GM20000 (cell line): ENCODE measurements at places on chromosomes 1 and 21.
A peak's percentile ranks its signal among the peaks of the same experiment; 100 is the strongest.

DNA sequence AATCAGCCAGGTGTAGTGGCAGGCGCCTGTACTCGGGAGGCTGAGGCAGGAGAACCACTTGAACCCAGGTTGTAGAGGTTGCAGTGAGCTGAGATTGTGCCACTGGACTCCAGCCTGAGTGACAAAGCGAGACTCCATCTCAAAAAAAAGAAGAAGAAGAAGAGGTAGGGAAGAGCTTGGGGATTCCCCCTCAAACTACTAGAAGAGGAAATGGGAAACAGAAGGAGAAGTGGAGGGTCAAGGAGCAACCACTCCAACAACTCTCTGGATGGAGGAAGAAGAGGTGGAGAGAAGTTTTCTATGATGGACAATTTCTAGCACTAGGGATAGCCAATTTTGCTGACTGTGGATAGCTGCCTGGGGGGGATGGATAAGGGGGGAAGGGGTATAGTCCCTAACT, 14.9 kb upstream of the SLAMF9 start:
- no peak for DNase-seq

DNA sequence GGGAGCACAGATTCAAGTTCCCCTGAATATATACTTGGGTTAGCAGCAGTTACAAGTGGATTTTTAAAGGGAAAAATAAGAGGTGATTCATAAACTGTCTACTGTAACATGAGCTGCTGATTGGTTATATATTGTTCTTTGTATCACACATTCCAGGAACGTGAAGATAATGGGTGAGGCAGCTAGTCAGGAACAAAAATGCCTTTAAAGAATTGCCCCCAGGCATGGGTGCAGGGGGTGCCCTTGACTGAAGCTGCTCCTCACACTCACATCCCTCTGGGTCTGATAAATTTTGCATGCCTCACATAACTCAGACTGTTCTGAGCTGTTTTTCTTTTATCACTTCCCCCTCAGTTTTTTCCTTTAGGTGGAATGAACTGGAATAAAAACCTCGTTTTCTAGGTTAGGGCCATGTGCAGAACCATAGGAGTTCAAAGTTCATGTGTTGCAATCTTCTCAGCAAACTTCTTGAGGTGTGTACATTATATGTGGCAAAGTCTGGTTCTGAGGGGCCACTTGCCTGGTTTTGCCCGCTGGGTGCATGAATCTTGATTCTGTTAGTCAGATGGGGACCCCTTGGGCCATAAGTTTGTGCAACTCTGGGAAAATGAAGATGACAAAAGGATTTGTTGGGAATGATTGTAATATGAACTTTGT, 21.1 kb downstream of the TBX19 start:
- DNase-seq = no peak

DNA sequence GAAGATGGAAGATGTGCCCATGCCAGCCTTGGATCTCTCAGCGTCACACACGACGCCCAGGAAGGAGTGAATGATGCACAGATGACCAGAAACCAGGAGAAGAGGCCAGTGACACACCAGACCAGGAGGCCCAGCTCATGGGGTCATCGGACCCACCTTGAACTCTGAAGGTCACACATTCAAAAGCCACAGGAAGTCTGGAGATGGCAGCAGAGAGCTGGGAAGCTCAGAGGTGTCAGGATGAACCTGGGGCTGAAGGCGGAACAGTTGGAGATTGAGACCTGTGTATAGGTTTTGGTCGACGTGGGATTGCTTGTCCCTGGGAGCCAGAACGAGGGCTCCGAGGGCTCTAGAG, 43.6 kb downstream of the SLC19A1 start:
- DNase-seq = no peak

- no peak for DNase-seq
Observed at GRCh38 chr1:222987674-222988076, 155.4 kb downstream of the TLR5 start.

DNA sequence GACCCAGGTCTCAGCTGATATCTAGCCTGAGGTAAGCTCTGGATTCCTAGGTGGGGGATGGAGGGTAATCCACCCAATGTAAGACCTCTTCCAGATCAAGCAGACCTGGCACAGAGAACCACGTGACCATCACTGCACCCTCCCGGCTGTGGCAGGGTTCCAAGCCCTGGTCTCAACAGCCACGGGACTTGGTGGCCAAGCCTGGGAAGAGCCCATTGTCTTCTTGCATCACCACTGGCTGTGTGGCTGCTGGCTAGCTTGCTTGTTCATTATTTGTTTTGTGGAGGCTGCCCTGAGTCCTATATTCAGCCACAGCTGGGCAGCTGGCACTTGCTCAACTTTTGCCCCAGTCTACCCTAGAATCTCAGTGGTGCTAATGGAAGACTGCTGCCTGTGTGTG, 24.1 kb upstream of the NFASC start:
- DNase-seq = no peak

DNA sequence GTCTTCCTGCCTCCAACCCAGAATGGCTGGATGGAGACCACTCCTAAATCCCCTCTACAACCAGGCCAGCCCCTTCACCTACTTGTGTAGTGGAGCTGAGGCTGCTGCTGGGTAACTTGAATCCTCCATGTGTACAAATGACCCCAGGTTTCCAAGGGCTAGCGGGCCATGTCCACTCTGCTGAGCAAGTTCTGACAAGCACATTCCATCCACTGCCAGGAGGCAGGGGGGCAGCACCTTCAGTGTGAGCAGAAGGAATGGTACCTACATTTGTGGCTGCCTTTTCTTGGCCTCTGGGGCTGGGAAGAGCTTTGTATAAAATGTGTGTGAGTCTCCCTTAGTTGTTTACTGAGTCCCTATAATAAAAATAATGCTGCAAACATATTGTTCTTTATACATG, 14.5 kb downstream of the KIAA0040 start:
- no peak for DNase-seq

GRCh38 chr1:94270801-94271203, 33.4 kb upstream of the ARHGAP29 start:
- no peak for DNase-seq

DNA sequence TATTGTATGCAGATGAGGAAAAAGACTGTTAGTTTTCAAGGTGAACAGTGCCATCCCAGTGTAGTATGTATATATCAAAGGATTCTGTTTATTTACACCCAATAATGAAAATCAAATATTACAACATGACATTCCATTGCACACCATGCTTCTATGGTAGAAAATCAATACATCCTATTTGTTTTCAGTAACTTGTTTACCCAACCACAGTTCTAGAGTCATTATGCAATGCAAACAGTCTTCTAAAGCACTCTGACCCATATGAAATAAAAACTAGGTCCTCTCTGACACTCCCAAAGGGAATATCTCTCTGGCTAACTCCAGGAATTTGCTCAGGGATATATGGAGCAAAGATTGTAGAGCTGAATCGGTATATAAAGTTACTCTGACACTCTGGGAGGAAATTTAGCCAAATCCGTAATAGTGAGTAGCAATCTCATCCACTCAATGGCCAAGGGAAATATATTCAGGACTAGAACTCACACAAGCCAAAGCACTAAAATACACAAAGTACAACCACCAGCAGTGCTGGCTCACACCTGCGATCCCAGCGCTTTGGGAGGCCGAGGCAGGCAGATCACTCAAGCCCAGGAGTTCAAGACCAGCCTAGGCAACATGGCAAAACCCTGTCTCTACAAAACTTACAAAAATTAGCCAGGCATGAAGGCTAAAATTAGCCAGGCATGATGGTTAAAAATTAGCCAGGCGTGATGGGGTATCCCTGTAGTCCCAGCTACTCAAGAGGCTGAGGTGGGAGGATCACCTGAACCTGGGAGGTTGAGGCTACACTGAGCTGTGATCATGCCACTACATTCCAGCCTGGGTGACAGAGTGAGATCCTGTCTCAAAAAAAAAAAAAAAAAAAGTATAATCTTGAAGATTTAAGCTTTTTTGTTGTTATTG, 75.2 kb downstream of the RERE start:
- DNase-seq = no peak

DNA sequence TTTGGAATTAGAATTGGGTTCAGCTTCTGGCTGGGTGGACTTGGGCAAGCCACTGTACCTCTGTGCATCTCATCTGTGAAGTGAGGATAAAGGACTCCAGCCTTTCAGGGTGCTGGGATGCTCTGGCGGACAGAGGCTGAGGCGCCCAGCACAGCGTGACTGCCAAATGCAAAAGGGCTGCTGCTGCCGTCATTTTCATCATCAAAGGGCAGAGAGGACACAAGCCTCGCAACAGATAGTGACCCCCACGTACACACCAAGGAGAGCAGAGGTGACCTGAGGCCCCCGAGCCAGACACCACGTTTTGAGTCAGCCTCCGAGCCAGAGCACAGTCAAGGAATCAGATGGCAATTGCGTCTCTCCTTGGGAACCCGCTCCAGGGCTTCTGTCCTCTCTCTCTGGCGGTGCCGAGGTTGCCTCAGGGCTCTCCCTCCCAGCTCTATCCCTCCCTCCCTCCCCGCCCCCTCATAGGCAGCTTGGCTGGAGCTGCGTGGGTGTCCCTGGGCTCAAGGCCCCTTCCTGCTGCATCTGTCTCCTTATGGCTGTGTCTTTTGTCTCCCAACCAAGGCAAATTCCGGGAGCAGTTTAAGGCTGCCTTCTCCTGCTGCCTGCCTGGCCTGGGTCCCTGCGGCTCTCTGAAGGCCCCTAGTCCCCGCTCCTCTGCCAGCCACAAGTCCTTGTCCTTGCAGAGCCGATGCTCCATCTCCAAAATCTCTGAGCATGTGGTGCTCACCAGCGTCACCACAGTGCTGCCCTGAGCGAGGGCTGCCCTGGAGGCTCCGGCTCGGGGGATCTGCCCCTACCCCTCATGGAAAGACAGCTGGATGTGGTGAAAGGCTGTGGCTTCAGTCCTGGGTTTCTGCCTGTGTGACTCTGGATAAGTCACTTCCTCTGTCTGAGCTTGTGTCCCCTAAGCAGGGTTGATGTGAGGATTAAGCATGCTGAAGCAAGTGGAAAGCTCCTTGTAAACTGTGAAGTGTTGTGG, 9.0 kb downstream of the HCRTR1 start:
- DNase-seq = no peak

DNA sequence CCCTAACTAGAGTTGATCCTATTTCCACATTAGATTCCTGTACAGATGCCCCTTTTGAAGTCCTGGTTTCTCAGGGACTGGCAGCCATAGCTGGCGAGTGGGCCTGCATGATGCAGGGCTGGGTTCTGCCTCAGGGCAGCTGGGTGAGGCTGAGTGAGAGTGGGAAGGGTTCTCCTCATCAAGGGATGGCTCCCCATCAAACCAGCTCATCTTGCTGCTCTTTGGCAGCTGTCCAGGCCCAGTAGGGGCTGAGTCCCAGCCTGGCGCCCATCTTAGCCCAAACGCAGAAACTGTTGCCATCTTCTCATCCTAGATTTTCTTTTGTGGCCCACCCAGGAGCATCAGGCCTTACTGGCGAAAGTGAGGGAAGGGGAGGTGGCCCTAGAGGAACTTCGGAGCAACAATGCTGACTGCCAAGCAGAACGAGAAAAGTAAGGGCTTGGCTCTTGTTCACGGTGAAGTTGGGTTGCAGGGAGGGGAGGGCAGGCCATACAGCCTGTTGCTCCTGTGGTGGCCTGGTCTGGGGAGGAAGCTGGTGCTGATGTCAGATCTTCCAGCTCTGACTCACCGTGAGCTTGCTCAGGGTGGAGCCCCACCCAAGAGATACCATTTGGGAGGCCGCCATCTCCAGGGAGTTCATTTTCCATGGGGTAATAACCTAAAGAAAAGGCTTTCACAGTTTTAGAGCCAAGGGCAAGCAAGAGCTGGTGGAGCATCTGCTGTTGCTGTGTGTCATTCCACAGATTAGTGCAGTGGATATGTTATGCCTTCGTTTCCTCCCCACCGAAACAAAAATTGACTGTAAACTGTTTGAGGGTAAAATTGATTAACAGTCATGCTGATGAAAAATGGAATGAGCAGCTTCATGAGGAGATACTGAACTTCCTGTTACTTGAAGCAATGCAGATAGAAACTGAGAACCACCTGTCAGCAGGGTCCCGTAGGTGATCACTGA, 34.7 kb downstream of the TUFT1 start:
- no peak for DNase-seq

GRCh38 chr1:45026446-45026845, 14.4 kb downstream of the UROD start:
- no peak for DNase-seq

GRCh38 chr1:52674497-52675384, 23.4 kb downstream of the COA7 start:
- DNase-seq = no peak

- DNase-seq = no peak
Observed at GRCh38 chr1:147635342-147635741, 35.0 kb downstream of the ACP6 start.

GRCh38 chr1:163796394-163796821, 474.7 kb downstream of the NUF2 start:
- DNase-seq = no peak

GRCh38 chr1:60386249-60386648, 312.7 kb upstream of the C1orf87 start:
- DNase-seq = no peak

GRCh38 chr1:11388617-11389016, 90.3 kb upstream of the DISP3 start:
- no peak for DNase-seq

- peak; percentile 49 for DNase-seq
Observed at GRCh38 chr1:160646711-160647328, at the start of gene SLAMF1. SLAMF1 (minus strand) TSS chr1:160647044; CDS start chr1:160646945, 99 bp downstream.

DNA sequence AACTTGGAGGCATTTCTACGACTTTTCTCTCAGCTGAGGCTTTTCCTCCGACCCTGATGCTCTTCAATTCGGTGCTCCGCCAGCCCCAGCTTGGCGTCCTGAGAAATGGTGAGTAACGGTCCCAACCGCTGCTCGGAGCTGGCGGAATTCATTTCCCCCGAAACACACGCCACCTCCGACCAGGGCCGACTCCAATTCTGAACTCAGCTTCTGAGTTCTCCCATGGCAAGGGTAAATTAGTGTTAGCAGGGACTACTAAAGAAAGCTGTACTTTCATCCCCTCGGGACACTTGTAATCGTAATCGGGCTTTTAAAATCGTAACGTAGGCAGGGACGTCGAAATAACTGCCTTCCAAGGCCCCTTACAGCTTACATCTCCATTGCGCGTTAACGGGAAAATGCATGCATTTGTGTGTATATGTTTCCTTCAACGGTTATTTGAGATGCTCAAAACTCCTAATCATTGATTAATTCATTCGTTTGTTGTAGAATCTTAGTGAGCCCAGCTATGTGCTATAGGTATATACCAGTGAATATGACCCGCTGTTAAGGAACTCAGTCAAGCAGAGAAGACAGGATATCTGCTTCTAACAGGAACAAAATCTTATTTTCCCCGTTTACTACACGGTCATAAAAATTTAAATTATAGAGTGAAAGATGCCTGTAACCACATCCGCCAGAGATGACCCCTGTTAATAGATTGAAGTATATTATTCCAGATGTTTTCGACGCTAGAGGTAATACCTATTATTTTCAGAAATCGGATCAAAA, 472 bp downstream of the DTL start:
- no peak for DNase-seq
